Stimulated activated CD8-positive, alpha-beta memory T cell treated with anti-CD3 and anti-CD28 coated beads, Interleukin-15, amount 100 ng/mL, for 1 hour (primary cell): ENCODE measurements at places on chromosomes 12 and 14.

DNA sequence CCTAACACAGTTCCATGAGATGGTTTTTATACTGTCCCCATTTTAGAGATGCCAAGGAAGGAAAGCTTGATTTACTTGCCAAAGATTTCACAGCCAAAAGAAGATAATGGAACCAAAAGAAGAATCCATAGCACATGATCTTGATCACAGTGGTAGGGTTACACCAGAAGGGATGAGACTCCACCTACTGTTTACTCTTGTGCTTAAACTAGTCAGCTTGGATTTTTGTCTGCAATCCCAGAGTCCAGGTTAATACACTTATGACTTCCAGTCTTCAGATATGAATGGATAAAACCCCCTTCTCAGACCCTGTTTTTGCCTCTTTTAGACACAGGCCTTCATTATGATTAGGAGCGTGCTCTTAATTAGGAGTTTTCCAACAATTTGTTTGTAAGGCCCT, 454.2 kb downstream of the AEBP2 start:
- no peak for DNase-seq

- DNase-seq, result peak; percentile 56
These were observed 33.4 kb downstream of the VCPKMT start for GRCh38 chr14:50082784-50083466.

GRCh38 chr12:25101092-25101445, 93.9 kb downstream of the DNAI7 start:
- no peak for DNase-seq

GRCh38 chr12:16037533-16037932, 126.4 kb downstream of the DERA start:
- DNase-seq, result no peak

DNA sequence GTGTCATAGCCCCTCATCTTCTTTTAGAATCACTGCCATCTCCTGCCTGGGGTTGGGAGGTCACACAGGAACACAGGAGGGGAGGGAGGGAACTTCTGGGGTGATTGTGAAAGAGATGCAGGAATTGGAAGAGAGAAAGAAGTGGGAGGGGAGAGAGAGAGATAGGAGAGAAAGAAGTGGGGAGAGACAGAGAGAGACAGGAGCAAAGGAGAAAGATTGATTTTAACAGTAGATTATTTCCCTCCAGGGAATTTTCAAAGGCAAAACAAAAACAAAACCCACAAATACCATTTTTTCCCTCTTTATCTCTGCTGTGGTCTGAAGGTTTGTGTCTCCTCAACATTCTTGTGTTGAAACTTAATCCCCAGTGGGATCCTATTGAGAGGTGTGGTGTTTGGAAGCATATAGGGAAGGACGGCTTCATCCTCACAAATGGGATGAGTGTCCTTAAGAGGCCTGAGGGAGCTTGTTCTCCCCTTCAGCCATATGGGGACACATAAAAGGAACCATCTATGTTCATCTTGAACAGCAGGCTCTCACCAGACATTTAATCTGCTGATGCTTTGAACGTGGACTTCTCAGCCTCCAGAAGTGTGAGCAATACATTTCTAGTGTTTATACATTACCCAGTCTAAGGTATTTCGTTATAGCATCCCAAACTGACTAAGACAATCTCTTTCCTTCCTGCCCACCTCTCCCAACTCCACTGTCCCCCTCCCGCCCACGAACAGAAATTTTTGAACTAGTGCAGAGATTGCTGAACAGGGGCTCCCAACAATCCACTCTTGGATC, 134.9 kb upstream of the MAX start:
- no peak for DNase-seq

DNA sequence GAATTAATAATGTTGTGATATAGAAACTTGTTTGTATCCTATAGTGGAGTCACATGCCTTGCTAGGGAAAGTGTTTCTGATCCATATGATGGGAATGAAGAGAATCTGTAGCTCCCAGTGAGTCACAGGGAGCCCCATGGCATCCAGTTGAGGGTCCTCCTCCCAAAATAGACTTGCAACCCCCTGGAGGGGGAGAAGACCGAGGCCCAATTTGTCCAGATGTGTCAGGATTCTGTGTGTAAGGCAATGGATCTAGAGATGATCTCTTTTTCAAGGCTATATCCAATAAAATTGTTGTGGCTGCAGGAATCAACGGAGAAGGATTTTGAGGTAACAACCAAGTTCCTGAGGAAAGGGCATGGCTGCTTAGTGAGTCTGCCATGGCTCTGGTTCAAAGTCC, 121.8 kb downstream of the BCL11B start:
- DNase-seq, result no peak

- no peak for DNase-seq
These were observed 64.5 kb downstream of the SEC23A start for GRCh38 chr14:39038542-39038941.

GRCh38 chr14:70020352-70021170, 141.3 kb downstream of the SMOC1 start:
- no peak for DNase-seq

DNA sequence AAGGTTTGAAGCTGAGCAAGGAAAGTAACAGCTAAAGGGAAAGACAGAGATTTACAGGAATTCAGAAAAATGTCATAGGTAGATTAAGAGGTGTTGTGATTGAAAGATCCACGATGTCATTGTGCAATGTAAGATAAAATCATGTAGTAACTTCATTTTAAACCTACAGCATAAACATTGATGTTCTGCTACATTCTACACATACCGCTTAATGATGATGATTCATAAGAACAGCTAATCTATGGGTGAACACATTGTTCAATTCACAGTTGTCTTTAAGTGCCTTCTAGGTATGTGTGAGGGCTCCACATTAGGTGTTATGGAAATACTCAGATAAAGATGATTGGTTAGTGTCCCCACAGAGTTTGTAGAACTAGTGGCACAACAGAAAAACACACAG, 170.9 kb downstream of the GRIP1 start:
- DNase-seq, result no peak

- peak; percentile 74 for DNase-seq
These were observed 6.7 kb downstream of the HDAC7 start for GRCh38 chr12:47812797-47813510.

GRCh38 chr12:12272869-12273268, 6.0 kb upstream of the LRP6 start:
- DNase-seq, result no peak

DNA sequence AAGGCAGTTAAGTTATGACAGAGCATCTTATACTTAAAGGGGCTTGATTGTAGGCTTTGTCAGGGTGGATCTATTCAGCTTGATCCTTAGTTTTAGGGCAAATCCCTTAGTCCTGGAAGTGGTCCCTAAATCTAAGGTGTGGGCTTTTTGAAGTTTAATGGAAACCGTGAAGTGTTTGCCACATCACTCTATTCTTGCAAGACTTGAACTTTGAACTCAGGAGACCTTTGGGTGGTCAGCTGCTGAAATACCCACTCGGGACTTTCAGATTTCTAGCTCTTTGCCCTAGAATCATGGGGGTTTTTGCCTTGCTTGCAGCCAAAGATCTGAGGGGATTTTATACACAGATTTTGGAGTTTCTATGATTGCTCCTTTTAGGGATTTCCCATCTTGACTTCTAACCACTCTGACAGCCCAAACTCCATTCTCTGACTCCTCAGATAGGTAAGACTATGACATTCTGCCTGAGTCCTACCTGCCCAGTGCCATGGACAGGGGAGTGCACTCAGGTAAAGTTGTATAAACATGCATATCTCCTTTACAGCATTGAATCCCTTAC, 39.9 kb downstream of the SNAPC1 start:
- DNase-seq, result no peak

DNA sequence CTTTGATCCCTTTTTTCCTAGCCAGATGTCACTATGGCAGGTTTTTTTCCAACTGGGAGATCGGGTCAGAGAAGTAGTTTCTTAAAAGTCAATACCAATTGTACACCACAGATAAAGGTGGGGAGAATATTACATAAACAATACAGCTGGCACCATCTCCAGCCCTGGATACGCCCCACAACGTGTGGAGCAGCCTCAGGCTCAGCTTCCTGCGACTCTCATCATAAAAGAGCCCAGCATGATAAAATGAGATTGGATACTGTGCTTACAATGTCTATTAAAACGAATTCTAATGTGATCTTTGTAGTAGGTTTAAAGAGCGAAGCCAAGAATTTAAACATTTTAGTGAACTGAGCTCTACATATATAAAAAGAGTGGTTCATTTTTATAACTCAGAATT, 21.5 kb downstream of the EFCAB11 start:
- no peak for DNase-seq

- DNase-seq, result no peak
These were observed 166.6 kb upstream of the RPL10L start for GRCh38 chr14:46818147-46818546.

DNA sequence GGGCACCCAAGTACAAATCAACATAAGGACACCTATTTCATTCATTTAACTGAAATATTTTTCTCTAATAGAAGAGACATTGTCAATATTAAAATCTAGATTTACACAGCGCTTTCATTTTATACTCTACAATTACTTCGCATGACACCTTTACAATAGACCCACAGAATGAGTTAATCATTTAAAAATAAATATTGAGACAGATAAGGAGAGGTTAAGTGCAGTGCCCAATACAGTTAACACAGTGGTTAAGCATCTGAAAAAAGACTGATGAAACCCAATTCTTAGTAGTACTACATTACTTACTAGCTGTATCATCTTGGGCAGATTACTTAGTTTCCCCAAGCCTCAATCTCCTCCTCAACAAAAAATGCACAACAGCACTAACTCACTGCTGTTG, 116.2 kb downstream of the DENND5B start:
- no peak for DNase-seq

- no peak for DNase-seq
These were observed 128.9 kb downstream of the CCER1 start for GRCh38 chr12:90826036-90826435.

- no peak for DNase-seq
These were observed 1.4 kb downstream of the C14orf180 start for GRCh38 chr14:104580961-104581360.

DNA sequence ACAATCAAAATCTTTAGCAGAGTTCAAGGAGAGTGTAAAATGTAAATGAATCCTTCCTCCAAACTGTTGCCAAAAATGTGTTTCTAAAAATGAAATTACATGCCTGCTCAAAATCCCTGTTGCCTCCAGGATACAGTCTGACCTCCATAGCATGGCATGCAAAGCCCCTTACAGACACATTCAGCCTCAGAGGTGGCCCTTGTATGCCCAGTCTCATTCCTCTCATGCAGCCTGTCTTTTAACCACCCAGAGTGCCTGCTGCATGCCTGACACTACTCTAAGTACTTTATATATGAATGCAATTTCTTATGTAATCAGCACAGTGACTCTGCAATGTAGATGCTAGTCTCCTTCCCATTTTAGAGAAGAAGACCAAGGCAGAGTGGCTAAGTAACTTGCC, 24.4 kb upstream of the PTPRQ start:
- DNase-seq, result no peak

DNA sequence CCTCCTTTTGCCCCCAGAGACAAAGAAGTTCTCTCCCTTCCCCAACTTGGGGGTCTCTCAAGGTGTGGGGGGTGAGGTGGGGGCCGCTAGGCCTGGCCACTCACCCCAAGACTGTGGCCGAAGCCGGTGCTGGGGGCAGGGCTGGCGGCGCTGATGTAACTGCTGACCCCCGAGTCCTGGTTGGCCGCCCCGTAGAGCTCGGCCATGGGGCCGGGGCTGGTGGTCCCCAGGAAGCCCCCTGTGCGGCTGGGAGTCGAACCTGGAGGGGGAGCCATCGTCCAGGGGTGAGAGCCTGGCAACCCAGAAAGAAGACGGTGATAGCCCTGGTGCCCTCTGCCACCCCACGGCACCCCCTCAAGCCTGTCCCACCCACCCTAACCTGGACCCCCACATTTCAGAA, 18.5 kb upstream of the PLA2G1B start:
- DNase-seq, result no peak

- DNase-seq, result no peak
These were observed 62.7 kb upstream of the HECTD1 start for GRCh38 chr14:31270196-31270772.

DNA sequence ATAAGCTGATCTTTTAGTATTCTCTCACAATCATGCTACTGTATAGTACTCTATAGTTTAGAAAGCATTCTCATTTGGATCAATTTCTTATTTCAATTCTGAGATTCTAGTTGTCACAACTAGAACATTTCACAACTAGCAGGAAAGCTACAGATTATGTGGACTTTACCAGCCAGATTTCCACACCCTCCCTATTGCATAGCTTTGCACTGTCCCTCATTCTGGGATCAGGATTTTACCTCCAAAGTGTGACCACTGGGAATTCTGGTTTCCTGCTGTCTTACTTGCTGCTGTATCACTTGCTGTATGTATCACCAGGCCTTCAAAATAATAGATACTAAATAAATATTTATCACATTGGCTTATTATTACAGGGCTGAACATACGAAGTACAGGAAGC, 10.2 kb upstream of the PELI2 start:
- no peak for DNase-seq

GRCh38 chr12:56229082-56229481, 769 bp upstream of the SLC39A5 start:
- no peak for DNase-seq

DNA sequence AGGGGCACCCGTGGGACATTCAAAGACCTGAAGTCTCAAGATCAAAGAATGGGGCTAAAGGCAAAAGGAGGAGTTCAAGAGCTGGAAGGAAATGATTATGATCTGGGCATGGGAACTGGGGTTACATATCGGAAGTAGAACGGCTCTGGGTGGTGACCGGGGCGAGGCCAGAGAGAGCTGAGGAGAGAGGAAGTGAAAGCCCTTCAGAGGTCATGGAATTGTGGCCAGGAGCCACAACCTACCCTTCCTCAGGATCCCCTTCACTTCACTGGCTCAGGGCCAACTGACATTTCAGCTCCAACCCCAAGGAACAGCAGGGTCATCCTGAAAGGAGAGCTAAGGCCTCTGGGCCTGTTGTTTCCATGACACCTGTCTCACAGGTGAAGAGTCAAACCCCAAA, 57.8 kb downstream of the GALNT16 start:
- DNase-seq, result no peak

DNA sequence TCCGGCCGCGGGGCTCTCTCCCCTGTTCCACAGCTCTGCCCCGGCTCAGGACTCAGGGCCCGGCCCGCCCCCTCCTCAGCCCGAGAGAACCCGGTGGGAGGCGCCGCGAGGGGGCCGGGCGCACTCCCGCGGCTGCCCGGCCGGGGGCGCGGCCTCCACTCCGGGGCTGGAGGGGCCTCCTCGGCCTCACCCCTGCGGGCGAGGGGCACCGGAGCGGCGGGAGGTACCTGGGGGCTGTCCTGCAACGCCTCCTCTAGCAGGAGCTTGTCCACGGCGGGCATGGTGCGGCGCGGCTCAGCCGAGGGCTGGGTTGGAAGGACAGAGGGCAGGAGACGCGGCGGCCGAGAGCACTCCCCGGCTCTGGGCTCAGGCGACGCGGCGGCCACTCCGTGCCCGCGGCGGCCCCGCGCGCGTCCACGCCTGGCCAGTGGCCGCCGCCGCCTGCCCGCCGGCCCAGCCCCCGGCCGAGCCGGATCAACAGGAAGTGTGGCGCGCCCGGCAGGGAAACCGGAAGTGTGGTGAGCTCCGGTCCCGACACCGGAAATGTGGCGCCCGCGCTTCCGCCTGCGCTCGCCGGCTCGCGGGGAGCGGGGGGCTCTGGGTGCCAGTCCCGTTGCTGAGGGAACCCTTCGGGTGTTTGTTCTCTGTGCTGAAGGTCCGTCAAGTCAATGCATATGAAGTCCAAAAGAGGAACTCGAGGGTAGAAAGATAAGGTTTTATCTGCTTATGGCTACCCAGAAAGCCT, at the start of gene APPL2:
Gene APPL2 (minus strand): TSS at position 443 of the 745 bp plus-strand sequence. CDS start 162 bp downstream, at position 281.
- peak; percentile 64 for DNase-seq
